ENCODE measurements at places on chromosomes 6 and 20. TPM values are rescaled to one million over a fixed set of nuclear protein-coding genes. Genes with fewer than 3 reads are reported as not detected.
A peak's percentile ranks its signal among the peaks of the same experiment; 100 is the strongest.

SLC16A10 gene
- not detected for total RNA-seq

LY6G5B gene
- total RNA-seq = 1.6 TPM

HEY2 gene
- total RNA-seq = not detected

OOEP gene
- total RNA-seq = not detected

GRCh38 chr6:167153521-167153959, 4.2 kb downstream of the GPR31 start:
- peak overlapping the region; percentile 41 for H3K27ac ChIP-seq
- H3K36me3 ChIP-seq = no peaks in the 10 kb centered on the region
- H3K4me3 ChIP-seq = peak overlapping the region; percentile 24
- no peaks in the 10 kb centered on the region for H3K4me1 ChIP-seq
- H3K27me3 ChIP-seq = no peaks in the 10 kb centered on the region

DNA sequence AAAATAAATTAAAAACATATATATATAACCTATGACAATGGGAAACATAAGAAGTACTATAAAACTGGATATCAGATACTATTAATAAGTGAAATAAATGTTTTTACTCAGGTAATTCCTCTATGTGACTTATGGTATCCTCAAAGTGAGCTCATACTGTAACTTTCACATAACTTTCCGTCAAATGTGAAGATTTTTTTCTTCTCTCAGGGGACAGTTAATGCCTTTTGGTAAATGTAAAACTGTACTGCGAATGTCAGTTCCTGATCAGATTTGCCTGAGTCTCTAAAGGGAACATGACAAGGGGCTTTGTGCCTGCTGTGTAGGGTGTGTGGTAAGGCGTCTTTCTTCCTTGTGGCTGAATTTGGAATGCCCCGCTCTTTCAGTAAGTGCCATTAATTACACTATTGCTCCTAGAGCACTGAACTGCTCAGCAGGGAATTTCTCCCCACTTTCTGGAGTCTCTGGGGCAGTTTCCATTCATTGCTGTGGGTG, 271.8 kb downstream of the PRL start:
- H3K27ac ChIP-seq = peak overlapping the region; percentile 86
- DNase-seq = no peak
- H3K4me3 ChIP-seq = no peak overlapping the region
- no peaks in the 10 kb centered on the region for H3K36me3 ChIP-seq
- H3K4me1 ChIP-seq = peaks cover 60% of the 10 kb centered on the region

DNA sequence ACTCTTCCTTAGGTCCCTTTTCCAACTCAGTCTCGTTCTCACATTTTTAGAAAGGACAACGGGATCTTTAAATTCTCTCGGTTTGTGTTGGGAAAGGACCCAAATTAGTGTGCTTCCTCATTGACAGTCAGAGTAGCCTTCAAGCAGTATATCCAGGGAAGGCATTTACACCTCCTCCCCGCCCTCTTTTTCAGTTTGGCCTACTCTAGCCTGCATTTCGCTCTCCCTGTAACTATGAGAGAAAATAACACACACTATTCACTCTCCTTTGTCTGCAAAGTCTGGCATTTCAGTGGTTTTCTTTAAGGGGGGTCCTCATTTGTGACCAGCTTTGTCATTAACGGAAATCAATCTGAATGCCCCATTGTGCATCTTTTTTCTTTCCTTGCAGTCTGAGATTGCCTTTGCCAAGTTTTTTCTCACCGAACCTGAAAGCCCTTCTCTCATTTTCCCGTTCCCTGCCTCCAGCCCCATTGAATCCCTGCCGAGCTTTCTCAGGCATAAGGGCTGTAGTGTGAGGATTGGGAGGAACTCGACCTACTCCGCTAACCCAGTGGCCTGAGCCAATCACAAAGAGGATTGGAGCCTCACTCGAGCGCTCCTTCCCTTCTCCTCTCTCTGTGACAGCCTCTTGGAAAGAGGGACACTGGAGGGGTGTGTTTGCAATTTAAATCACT, 393 bp upstream of the FABP7 start:
- no peak overlapping the region for H3K27ac ChIP-seq

- H3K27ac ChIP-seq = peak overlapping the region; percentile 10
- no peaks in the 10 kb centered on the region for H3K4me1 ChIP-seq
- DNase-seq = no peak
- peak overlapping the region; percentile 60 for H3K4me3 ChIP-seq
- no peaks in the 10 kb centered on the region for H3K36me3 ChIP-seq
These were observed 69.1 kb upstream of the PRSS16 start for GRCh38 chr6:27178407-27178730.

DNA sequence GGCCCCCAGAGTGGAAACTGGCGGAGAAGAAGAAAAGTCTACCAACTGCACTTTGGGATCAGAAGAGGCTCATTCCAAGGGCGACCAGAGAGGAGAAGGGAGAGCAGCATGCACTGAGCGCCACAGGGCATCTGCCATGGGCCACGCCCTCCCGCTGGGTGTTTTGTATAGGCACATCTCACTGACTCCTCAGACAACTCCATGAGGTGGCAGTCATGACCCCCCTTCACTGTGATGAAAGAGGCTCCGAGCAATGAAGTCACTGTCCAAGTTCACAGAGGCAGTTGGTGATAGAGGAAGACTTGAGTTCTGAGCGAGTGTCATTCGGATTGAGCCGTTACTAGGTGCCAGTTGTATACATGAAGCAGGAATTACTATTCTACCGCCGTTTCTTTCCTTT, 15.4 kb downstream of the BPIFB1 start:
- H3K4me3 ChIP-seq = no peak overlapping the region
- H3K27ac ChIP-seq = no peak overlapping the region
- DNase-seq = no peak
- no peaks in the 10 kb centered on the region for H3K4me1 ChIP-seq
- H3K27me3 ChIP-seq = peaks cover 18% of the 10 kb centered on the region

GRCh38 chr6:126170433-126170832, 169.5 kb upstream of the CENPW start:
- 0 out of 2 replicates have a peak, but pooled peaks cover 3% of the 10 kb centered on the region for H3K27me3 ChIP-seq
- H3K4me3 ChIP-seq = no peak overlapping the region
- no peak overlapping the region for H3K27ac ChIP-seq
- H3K4me1 ChIP-seq = no peaks in the 10 kb centered on the region
- no peak for DNase-seq

DNA sequence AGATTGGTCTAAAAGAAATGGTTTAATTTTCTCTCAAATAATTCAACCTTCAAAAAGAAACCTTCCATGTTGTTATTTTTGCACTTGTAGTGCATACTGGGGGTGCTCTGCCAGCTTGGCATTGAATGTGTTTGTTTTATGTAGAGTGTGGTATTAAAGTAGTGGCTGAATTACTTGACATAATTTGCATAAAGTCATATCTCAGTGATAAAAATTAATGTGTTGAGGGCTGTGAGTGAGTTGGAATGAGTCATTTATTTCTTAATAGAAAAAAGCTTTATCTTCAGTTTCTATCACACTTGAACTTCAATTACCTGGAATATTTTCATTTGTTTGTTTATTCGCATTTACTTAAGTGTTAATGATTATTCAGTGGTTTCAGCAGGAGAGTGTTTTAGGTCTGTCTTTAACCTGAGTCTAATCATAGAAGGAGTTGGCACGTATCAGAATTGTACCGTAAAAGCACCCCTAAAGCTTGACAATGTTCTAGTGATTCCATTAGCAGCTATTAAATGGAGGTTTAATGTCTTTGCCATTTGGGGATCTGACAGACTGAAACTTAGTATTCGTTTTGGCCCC, 801.2 kb upstream of the FLRT3 start:
- H3K27ac ChIP-seq = no peak overlapping the region
- no peaks in the 10 kb centered on the region for H3K4me1 ChIP-seq
- H3K36me3 ChIP-seq = no peaks in the 10 kb centered on the region
- H3K27me3 ChIP-seq = no peaks in the 10 kb centered on the region

DNA sequence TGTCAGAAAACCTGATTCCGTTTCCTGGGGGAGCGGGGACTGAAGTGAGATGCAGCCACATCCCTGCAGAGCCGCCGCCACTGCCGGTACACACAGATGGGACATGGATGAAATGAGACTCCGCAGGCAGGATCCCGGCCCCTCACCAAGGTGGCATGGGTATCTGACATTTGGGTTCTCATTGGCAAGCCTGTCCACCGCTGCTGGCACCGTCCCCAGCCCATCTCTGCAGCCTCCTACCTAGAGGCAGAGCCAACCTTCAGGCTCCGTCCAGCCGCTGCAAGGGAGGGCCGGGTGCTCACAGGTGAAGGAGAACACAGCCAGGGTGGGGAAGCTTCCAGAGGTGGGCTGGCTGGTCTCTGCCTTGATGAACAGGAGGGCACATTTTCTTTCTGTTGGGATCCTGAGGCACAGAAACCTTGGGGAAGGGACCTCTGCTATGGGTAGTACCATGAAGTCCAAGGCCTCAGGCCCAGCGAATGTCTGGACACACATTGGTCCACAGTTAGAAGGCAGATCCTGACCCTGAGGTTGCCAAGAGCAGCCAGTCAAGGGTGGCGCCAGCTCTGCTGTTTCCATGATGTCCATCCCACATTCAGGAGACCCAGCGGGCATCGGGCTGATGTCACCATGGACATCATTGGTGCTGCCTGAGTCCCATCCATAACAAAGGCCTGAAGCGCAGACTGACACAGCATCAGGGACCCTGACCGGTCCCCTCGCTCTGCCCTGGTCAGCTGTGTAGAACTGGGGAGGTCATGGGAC, 177.4 kb downstream of the TAF4 start:
- H3K27ac ChIP-seq = no peak overlapping the region
- no peaks in the 10 kb centered on the region for H3K36me3 ChIP-seq
- peaks cover 25% of the 10 kb centered on the region for H3K27me3 ChIP-seq
- DNase-seq = no peak
- no peaks in the 10 kb centered on the region for H3K4me1 ChIP-seq

GRCh38 chr6:90286884-90287488, 9.7 kb downstream of the BACH2 start:
- no peaks in the 10 kb centered on the region for H3K27me3 ChIP-seq
- H3K36me3 ChIP-seq = no peaks in the 10 kb centered on the region
- peaks cover 23% of the 10 kb centered on the region for H3K4me1 ChIP-seq
- no peak overlapping the region for H3K27ac ChIP-seq
- no peak overlapping the region for H3K4me3 ChIP-seq
- no peak for DNase-seq

All from SJSA1 (cell line).